ENCODE measurements at places on chromosomes 3 and 15.

DNA sequence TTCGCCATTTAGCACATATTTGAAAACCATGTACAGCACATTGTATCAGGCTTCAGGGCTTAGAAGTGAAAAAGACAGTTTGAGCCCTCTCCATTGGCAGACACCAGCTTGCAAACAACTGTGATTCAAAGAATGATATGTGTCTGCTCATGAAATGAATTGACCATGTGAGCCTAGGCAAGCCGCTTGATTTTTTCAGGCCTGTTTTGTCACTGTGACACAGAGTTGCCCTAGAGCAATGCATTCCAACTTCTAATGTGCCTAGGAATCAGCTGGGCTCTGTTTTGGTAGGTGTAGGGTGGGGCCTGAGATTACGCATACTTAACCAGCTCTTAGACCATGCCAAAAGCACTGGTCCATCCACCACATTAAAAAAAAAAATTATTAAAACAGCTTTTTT is 53.0 kb downstream of the ATP2C1 start:
- no peak for DNase-seq

- DNase-seq: no peak
These were observed 209.2 kb upstream of the NR2F2 start for GRCh38 chr15:96121086-96121920.

DNA sequence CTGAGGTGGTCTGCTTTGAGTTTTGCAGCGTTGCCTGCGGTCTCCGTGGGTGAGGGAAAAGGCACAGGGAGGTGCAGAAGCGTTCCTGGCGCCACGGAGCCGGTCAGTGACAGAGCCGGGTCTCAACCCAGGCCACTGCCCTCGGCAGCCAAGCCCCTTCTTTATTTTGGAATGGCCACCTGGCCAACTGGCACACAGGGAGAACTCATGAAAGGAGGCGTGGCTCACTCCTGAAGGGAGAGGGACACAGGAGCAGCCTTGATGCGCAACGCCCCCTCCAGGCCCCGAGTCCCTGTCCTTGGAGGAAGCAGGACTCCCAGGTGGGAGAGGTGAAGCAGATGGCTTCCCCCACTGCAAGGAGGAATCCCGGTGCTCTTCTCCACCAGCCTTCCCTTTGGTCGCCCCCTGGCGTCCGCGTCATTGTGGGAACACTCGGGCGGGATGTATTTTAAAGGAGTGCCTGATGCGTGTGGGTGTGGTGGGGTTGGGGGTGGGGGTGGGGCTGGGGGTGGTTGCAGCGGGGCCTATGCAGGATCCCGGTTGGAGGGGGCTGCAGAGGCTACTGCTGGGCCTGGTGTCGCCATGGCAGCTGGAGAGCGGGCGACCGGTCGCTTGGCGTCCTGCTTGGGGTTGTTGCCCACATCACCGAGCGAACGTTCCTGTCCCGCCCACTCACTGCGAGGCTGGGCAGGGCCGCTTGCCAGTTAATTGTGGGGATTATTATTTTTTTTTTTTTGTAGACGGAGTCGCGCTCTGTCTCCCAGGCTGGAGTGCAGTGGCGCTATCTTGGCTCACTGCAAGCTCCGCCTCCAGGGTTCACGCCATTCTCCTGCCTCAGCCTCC is 32.6 kb downstream of the APBA2 start:
- DNase-seq: no peak

GRCh38 chr3:74377669-74378068 is 236.8 kb downstream of the CNTN3 start:
- no peak for DNase-seq

- DNase-seq: no peak
These were observed 6.4 kb upstream of the ADAM10 start for GRCh38 chr15:58755956-58756355.

DNA sequence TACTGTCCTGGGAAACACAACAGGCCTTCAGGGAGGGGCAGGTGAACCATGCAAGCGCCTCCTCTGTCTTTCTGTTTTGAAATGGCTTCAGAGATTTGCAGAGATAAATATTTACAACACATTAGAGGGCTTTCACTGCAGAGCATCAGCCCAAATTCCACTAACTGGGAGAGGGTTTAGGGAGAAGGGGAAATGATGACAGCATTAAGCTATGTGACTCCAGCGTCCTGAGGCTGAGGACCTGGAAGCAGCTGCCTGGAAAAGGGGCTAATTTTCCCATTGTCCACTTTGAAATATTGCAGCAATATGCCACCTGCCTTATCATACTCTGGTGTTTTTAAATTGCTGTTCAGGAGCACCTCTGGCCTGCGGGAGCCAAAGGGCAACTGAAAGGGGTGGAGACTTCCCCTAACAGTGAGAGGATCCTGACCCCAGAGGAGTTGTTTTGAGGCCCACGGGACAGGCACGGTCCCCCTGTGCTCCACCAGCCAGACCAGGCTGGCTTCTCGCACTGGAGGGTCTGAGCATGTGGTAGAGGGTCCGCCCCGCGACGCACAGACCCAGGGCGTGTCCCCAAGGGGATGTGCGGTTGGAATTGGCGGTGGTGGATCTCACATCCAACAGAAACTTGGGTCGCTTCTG is 110.6 kb downstream of the XXYLT1 start:
- no peak for DNase-seq

DNA sequence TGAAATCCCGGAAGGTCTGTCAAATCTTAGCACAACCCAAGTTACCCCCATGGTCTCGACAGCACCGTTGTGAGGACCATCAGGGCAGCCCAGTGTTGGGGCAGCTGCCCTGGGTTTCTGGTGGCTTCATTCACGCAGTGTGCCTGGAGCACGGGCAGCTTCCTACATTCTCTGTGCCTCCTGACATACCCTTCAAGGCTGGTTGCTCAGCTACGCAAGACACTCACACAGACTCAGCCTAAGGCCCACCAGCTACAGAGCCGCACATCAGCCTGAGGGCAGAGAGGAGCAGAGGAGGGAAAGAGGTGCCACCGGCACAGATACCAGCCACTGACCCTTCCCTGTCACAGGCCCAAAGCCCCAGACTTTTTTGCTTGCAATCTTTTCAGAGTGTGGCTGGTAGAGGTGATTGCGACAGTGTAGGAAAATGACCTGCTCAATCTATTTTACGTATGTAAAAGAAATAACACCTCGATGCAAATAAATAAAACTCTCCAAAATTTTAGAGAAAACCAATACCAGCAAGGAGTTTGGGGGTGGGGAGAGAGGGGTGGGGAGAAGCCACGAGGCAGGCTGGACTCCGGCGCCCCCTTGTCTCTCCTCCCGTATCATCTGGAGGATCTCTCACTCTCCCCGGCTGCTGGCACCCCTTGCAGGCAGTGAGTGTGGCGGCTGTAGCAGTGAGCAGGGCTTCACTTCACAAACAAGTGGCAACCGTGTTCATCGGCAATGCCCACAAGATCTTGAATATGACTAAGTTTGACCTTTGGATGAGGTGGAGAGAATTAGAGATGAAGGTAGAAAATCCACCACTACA is 12.7 kb downstream of the CSPG5 start:
- DNase-seq: no peak

- no peak for DNase-seq
These were observed 45.3 kb upstream of the PLCL2 start for GRCh38 chr3:16839271-16840100.

- no peak for DNase-seq
These were observed 271.7 kb downstream of the RPLP1 start for GRCh38 chr15:69724333-69724732.

DNA sequence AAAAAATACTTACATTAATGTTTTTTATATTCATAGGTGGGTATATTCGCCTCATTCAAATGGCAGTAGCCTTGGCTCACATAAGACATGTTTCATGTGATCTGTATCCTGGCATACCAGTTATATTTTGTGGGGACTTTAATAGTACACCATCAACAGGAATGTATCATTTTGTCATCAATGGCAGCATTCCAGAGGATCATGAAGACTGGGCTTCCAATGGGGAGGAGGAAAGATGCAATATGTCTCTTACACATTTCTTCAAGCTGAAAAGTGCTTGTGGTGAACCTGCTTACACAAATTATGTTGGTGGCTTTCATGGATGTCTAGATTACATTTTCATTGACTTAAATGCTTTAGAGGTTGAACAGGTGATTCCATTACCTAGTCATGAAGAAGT is 3.5 kb downstream of the PDE12 start:
- DNase-seq: no peak

GRCh38 chr3:14891135-14892132 is 55.9 kb upstream of the NR2C2 start:
- no peak for DNase-seq

DNA sequence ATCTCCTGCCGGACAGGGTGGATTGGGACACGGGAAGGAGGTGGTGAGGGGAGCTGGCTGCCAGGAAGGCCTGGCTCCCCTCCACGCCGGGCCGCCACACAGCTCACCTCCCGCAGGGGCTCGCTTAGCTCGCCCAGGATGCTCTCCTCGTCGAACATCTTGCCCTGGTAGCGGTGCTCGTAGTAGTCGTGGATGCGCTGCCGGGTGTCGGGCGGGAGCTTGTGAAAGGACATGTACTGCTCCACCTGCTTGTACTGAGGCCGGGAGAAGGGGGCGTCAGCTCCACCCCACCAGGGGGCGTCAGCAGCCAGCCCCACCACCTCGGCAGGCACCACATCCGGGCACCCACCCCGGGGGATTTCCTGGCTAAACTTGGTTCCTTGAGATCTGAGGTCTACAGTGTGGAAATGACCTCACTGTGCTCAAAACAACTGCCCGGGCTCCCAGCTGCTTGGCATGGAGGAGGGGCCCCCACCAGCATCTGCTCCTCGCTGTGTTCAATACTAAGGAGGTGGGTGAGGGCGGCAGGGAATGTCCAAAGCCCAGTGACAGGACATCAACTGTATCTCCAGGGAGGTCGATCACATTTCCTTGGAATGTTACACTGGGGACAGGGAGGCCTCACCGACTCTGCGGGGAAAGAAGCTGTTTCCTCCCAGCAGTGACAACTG is 43.4 kb downstream of the HCN4 start:
- no peak for DNase-seq
